ENCODE measurements at places on chromosomes 13 and 19.

GRCh38 chr19:5969476-5969875 lies 8.5 kb downstream of the RANBP3 start:
- no peak for DNase-seq
- no peak overlapping the region for H3K4me3 ChIP-seq
- H3K4me1 ChIP-seq, result peaks cover 17% of the 10 kb centered on the region
- no peak overlapping the region for H3K27ac ChIP-seq
- no peaks in the 10 kb centered on the region for H3K27me3 ChIP-seq
- peaks cover 9% of the 10 kb centered on the region for H3K36me3 ChIP-seq

DNA sequence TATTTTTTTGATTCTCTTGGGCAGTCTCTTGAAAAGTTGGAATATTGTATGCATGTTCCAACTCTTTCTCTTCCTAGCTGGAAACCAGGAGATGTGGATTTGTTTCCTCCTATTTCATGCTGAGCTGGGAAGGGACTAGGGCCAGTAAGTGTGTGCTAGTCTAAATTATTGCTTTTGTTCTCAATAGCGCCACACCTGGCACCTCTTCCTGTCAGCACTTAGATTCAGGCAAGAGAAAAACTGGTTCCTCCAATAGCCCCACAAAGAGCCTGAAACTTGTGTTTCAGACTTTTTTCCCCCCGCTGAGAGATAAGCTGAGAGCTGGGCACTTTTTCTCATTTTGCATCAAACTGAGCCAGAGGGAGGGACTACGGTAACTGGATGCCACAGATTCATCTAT lies 353.4 kb downstream of the OLFM4 start:
- no peaks in the 10 kb centered on the region for H3K27me3 ChIP-seq
- no peak for DNase-seq
- H3K4me1 ChIP-seq, result no peaks in the 10 kb centered on the region
- H3K4me3 ChIP-seq, result no peak overlapping the region
- no peaks in the 10 kb centered on the region for H3K36me3 ChIP-seq

DNA sequence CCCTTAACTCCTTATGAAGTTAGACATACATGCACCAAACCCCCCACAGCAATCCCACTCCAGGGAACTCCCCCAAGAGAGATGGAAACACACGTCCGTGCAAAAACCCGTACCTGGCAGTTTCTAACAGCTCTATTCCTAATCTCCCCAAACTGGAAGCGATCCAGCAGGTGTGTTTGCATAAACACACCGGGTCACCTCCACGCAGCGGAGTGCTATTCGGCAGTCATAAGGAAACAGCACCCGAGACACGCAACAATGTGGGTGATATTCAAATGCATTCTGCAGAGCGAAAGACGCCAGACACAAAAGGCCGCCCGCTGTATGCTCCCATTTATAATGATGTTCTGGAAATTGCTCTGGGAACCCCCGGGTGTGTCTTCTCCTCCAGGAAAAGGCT lies 6.8 kb upstream of the ZNRF4 start:
- no peak for DNase-seq
- no peak overlapping the region for H3K4me3 ChIP-seq
- H3K36me3 ChIP-seq, result no peaks in the 10 kb centered on the region
- H3K4me1 ChIP-seq, result no peaks in the 10 kb centered on the region
- no peaks in the 10 kb centered on the region for H3K27me3 ChIP-seq

DNA sequence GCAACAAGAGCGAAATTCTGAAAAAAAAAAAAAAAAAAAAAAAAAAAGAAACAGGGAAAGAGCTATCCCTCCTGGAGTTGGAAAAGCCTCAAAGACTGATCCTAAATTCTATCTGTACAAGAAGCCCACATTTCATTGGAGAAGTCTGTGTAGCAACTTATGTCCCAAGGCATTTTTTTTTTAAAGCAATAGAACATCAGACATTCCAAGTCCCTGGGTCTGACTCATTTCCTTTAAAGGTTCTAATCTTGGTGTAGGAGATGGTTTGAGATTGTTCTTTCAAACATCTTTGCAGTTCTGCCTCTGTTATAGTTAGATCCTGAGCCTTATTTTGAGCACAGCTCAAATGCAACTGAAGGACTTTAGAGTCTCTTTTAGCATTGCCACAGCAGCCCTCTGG lies 706.5 kb upstream of the MIR17HG start:
- no peaks in the 10 kb centered on the region for H3K27me3 ChIP-seq
- H3K4me1 ChIP-seq, result no peaks in the 10 kb centered on the region
- H3K4me3 ChIP-seq, result no peak overlapping the region

DNA sequence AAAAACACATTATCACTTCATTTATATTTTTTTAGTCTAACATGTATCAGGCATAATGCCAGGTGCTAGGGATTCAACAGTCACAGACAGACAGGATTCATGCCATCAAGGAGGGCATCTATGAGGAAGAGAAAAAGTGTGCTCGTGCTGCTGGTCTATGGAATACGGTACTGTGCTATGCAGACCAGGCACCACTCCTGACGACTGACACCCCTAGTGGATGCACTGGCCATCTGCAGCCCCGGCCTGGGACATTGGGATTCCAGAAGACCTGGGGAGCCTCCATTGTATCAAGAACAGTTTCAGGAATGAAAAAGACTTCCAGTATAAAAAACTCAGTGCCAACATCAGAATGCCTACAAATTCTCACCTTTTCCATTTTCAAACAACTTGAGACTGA lies 94.0 kb downstream of the KLF12 start:
- peak; percentile 48 for DNase-seq
- peaks cover 4% of the 10 kb centered on the region for H3K36me3 ChIP-seq
- no peaks in the 10 kb centered on the region for H3K27me3 ChIP-seq
- no peak overlapping the region for H3K4me3 ChIP-seq
- H3K4me1 ChIP-seq, result peaks cover 7% of the 10 kb centered on the region

DNA sequence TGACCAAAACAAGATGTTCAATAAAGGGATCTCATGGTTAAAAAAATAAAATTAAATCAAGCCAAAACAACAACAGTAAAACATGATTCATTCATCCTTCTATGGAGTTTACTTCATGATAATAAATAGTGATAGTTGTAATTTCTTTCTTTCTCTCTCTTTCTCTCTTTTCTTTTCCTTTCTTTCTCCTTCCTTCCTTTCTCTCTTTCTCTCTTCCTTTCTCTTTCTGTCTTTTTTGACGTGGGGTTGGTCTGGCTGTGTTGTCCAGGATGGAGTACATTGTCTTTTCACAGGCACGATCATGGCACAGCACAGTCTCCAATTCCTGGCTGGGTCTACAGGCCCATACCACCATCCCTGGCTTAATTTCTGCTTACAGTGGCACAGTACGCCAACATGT lies 29.1 kb upstream of the PCCA start:
- H3K36me3 ChIP-seq, result no peaks in the 10 kb centered on the region
- H3K4me3 ChIP-seq, result no peak overlapping the region
- H3K27me3 ChIP-seq, result no peaks in the 10 kb centered on the region
- DNase-seq, result no peak
- H3K4me1 ChIP-seq, result peaks cover 5% of the 10 kb centered on the region

DNA sequence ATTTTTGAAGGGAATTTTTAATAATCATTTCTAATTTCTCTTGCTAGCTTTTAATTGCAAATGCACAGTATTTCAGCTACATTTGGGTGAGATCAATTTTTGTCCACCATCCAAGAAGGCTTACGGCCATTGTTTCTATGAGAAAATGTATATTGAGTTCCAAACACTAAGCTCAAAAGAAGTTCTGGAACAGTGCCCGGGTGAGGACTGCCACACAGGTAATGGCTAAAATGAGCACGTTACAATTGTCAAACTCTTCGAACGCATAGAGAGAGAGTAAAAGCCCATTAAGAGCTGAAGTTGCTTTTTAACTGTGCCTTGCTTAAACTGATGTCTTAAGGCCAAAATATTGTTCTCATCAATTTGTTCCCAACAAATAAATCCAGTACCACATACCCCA lies 755.0 kb downstream of the DIAPH3 start:
- peaks cover 11% of the 10 kb centered on the region for H3K4me1 ChIP-seq
- no peak for DNase-seq
- no peak overlapping the region for H3K4me3 ChIP-seq

DNA sequence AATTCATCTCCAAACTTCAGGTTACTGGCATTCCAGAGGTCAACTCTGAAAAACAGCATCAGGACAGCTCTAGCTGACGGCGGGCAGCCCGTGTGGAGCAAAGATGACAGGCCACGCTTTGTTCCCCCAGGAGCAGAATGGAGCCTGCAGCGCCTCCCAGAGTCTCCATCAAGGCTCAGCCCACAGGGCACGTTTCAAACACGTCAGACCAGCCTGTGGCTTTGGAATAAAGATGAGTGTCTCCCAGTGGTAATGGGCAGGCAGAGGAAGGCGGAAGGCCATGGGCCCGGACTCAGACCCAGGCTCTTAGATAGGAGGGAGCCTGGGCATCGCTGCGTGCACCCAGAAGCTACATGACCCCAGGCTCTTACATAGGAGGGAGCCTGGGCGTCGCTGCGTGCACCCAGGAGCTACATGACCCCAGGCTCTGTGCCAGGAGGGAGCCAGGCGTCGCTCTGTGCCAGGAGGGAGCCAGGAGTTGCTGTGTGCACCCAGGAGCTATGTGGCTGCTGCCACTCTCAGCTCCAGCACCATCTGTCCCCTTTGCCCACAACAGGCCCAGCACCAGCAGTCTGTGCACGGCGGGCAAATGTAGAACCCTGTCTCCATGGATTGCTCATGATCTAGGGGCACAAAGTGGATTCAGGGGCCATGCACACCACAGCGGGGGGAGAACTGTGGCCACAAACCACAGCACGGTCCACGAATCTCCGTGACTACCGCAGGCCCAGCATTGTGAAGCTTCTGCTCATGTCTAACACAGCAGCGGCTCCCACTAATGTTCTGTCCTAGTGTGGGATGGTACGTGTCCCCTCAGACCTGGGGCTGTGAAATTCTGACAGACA lies 47.8 kb upstream of the C13orf46 start:
- H3K4me1 ChIP-seq, result peaks cover 15% of the 10 kb centered on the region
- no peak for DNase-seq
- H3K36me3 ChIP-seq, result peaks cover 85% of the 10 kb centered on the region

- no peak for DNase-seq
- no peaks in the 10 kb centered on the region for H3K27me3 ChIP-seq
These were observed 213.7 kb downstream of the ZIC5 start for GRCh38 chr13:99757756-99758459.

GRCh38 chr13:49454388-49455006 lies 10.4 kb downstream of the SETDB2 start:
- no peak overlapping the region for H3K4me3 ChIP-seq
- no peaks in the 10 kb centered on the region for H3K4me1 ChIP-seq
- DNase-seq, result no peak

DNA sequence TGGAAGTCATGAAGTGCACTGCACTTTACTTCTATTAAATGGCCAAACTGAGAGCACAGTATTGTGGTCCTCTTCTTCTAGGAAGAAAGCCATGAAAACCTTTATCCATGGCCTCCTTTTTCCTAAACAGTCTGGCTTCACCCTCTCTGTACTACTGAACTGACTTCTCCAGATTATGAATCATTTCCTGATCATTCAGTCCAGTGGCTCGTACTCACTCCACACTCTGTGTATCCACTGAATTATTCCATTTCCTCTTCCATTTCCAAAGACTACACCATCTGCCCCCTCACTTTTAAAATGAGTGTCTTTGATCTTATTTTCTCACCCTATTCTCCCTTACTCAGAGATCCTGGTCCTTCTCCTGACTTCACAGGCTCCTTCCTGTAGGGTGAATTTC lies 29.7 kb upstream of the FREM2 start:
- no peak overlapping the region for H3K4me3 ChIP-seq
- no peak for DNase-seq
- no peak overlapping the region for H3K27ac ChIP-seq
- H3K27me3 ChIP-seq, result no peaks in the 10 kb centered on the region
- H3K36me3 ChIP-seq, result no peaks in the 10 kb centered on the region

DNA sequence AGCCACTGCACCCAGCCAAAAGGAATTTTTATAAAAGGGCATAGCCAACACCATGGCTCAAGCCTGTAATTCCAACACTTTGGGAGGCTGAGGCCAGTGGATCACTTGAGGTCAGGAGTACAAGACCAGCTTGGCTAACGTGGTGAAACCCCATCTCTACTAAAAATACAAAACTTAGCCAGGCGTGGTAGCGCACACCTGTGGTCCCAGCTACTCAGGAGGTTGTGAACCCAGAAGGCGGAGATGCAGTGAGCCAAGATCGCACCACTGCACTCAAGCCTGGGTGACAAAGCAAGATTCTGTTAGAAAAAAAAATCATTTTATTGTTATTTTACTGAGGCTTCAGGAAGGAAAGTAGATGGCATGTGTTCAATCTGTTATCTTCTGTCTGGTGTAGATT lies 31.3 kb upstream of the FOXO1 start:
- no peaks in the 10 kb centered on the region for H3K4me1 ChIP-seq
- no peak overlapping the region for H3K4me3 ChIP-seq
- H3K27ac ChIP-seq, result no peak overlapping the region
- H3K27me3 ChIP-seq, result no peaks in the 10 kb centered on the region

GRCh38 chr13:23107665-23108064 lies 73.1 kb upstream of the SGCG start:
- H3K27ac ChIP-seq, result no peak overlapping the region
- no peak overlapping the region for H3K4me3 ChIP-seq
- no peak for DNase-seq
- no peaks in the 10 kb centered on the region for H3K27me3 ChIP-seq

- DNase-seq, result peak; percentile 70
- H3K27ac ChIP-seq, result peak overlapping the region; percentile 54
- no peak overlapping the region for H3K4me3 ChIP-seq
- H3K36me3 ChIP-seq, result peaks cover 9% of the 10 kb centered on the region
- H3K27me3 ChIP-seq, result no peaks in the 10 kb centered on the region
These were observed 25.1 kb downstream of the SIPA1L3 start for GRCh38 chr19:37931881-37932655.

DNA sequence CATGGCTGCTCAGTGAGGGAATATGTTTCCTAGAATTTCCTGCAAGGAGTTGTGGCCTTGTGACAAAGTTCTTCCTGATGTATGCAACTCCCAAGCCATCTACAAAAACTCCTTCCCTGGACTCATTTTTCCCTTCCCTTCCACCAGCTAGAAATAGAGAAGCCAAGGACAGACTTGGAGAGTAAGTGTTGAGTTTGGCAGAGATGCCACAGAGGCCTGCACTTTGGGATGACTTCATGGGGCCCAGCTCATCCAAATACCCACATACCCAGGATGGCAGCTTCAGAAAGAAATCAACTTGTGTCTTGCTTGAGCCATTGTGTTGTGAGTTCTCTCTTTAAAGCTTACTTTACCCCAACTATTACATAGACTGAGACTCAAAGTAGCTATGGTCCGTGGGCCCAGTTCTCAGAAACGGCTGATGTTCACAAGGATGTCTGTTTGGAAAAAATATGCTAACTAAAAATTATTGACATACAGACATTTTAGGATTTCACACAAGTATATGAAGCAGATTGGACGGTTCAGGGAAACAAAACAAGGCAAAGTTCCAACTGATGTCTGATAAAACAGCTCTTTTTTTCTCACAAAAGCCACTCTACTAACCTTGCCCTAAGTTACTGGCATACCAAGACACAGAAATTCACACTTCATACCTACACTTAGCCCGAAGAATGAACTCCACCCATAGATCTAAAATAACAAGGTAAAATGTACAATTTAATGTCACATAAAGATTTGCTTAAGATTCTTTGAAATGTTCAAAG lies 107.9 kb downstream of the NALCN start:
- H3K4me3 ChIP-seq, result no peak overlapping the region
- H3K27me3 ChIP-seq, result no peaks in the 10 kb centered on the region
- no peak overlapping the region for H3K27ac ChIP-seq
- no peaks in the 10 kb centered on the region for H3K4me1 ChIP-seq
- no peak for DNase-seq
- H3K36me3 ChIP-seq, result no peaks in the 10 kb centered on the region

- DNase-seq, result no peak
- H3K27me3 ChIP-seq, result no peaks in the 10 kb centered on the region
- no peak overlapping the region for H3K27ac ChIP-seq
- no peaks in the 10 kb centered on the region for H3K4me1 ChIP-seq
- no peak overlapping the region for H3K4me3 ChIP-seq
These were observed 8.8 kb downstream of the FZR1 start for GRCh38 chr19:3514930-3515329.
